Pulmonary artery endothelial cell (primary cell): ENCODE measurements at places on chromosomes 3 and 15. TPM values are rescaled to one million over a fixed set of nuclear protein-coding genes. Genes with fewer than 3 reads are reported as not detected.

DNA sequence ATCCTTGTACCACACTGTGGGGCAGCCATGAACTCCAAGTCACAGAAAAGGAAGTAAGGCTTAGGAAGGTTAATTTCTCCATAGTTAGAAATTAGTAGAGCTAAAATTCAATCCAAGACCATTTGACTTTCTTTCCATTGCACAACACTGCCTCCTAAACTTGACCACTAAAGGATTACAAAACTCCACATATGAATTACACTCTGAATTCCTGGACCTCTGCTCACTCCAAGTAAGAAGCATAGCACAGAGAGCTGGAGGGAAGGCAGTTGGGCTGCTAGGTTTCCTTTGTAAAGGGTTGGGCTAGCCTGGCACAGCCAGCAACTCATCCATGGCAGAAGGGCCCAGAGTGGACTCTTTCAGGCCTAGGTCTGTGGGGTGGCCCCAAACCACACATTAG lies 134.4 kb downstream of the MYLK start:
- no peak for DNase-seq

C3orf85 gene
- not detected in 2 replicates for total RNA-seq

DNA sequence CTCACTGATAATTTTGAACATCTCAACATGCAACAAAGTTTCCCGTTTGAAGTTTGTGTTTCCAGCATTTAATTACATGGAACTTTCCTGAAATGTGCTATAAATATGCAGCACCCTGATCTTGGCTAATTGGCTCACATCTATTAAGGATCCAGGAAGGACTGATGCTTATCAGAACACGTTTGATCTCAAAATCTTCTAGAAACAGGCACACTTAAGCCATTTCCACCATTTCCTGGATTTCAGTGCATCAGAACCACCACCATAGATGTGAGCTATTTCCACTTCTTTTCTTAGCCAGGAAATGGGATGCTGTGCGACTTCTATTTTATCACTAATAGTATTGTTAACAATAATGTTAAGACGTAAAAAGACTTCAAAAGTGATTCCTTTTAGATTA lies 228.9 kb downstream of the FEZF2 start:
- peak; percentile 20 for DNase-seq

SERPINI2 gene
- total RNA-seq = not detected in 2 replicates

DNA sequence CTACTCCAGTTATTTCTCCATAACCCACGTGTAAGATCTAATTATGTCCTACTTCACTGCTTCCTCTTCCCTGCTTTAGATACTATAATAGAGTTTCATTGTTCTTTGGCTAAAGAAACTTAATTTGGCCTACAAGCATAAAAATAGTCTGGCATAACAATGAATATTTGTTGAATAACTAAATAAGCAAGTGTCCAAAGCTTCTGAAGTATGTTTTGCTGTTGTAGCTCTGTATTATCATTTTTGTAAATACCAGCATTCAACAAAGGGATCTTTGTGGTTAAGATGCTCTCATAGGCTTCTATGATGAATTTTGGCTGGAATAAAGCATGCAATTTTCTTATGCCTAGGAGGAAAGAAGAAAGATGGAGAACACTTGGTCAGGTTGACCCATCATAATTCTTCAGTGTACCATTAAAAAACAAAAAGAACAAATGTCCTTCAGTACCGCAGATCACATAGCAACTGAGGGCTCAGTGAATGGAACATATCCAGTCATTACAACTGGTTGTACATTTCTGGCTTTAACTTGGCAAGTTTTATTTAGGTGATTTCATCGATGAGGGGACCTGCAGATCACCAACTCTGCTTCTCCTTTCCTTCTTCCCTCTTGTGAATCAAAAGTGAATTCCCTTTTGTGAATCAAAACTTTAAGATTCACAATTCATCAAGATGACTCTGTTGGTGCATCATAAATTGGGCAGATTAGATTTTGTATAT lies 465.9 kb upstream of the TGFBR2 start:
- no peak for DNase-seq

GRCh38 chr3:43248973-43249372 lies 37.4 kb upstream of the SNRK start:
- no peak for DNase-seq

DNA sequence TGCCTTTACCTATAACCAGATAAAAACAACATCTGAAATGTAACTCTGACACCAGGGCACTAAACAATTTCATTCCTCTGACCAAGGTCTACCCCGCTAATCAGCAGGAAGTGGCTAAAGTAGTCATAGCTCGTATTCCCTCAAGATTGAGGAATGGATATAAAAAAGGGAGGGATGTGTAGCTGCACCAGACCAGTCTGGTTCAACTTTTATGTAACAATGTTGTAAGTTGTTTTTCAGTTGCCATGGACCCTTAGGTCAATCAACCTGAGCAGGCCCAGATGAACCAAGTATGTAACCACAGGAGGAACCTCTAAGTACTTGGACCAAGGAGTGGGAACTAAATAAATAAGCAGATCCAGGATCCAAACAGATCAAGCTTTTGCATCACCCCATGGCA lies 28.4 kb upstream of the IFT57 start:
- DNase-seq = no peak

SNTN gene
- not detected in 2 replicates for total RNA-seq

NME9 gene
- total RNA-seq = not detected in 2 replicates

RPL39L gene
- 40.4 and 45.9 TPM in 2 replicates for total RNA-seq

DNA sequence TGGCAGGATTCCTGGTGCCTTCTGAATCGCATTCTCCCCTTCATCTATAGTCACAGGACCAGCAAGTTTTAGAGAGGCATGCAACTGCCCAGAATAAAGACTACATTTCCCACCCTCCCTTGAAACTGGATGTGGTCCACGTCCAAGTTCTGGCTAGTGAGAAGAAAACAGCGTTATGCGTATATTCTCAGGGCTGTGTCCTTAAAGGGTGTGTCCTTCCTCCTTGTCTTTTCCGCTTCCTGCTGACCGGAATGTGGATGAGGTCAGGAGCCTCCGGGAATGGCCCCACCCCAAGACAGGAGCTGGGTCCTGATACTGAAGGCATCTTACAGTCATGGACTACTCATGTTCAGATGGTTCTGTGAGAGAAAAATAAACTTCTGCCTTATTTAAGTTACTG lies 20.2 kb downstream of the CHST2 start:
- DNase-seq = no peak

- no peak for DNase-seq
Observed at GRCh38 chr15:44710236-44711095, 657 bp downstream of the PATL2 start.

GRCh38 chr3:185595526-185595925 lies 9.4 kb downstream of the SENP2 start:
- no peak for DNase-seq

GCNT3 gene
- total RNA-seq = 0.14 TPM in 1 of 2 replicates, not detected in the other

DNA sequence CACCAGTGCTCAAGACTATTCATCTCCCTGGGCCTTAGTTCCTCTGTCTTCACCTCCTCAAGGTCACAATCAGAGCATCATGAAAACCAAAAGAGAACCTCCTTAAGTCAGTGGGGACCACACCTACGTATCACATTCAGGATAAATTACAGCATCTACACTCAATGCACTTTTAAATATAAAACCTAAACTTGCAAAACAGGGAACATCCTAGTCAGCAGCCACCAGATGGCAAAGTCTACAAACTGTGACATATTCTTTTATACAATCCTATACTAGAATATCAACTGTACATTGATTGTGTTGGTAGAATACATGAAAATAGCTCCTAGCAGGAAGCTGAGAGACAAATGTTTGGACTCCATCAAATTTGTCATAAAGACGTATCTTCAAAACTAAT lies 7.9 kb downstream of the KIF9 start:
- no peak for DNase-seq

KNG1 gene
- total RNA-seq = not detected in 2 replicates

DNA sequence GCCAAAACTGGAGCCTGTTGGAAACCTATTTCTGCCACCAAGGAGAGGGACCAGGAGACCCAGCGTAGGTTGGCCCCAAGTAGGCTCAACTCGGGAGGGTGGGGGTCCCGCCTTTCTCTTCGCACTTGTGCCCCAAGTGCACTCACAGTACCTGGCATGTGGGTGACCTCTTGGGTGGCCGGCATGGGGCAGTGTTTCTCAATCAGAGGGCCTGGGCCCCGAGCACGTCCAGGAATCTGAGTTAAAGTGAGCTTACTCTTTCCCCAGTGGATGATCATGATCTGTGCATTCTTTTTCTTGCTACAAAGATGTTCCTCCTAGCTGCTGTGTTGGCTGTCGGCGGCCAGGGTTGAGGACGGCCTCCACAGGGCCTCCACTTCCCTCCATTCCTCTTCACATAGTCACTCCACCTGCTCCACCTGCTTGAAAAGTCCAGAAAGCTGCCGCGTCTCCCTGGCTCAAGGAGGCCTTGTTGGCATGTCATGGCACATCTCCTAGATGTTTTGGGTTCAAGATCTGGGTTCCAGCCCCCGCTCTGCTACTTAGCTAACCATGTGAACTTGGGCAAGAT lies 66.5 kb upstream of the SEC61A1 start:
- no peak for DNase-seq

- peak; percentile 58 for DNase-seq
Observed at GRCh38 chr3:70982700-70983140, 600.8 kb downstream of the FOXP1 start.

PATL2 gene
- total RNA-seq = under 0.01 TPM in 1 of 2 replicates, not detected in the other

THPO gene
- 0.07 TPM in 1 of 2 replicates, not detected in the other for total RNA-seq

DNA sequence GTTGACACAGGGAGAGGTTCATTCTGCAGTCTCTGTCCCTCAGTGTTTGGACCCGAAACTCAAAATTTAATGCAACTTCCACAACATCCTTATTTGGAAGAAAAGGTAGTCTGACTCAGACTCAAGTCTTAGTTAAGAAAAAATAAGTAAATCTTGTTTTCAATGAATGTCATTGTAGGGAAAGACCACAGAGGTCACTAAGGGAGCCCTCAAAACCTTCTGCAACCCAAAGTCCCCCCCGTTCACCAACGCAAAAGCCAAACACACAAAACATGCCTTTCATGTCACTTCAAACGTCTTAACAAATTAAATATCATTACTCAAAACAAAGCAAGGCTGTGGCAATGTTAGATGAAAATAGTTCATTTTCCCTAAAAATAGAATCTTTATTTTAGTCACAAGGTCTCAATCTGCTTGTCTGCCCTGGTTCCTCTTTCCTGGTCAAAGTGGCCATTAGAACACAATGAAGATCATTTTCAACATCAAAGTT lies 20.9 kb upstream of the SSUH2 start:
- DNase-seq = no peak

GRCh38 chr15:68564173-68564572 lies 14.6 kb upstream of the CORO2B start:
- no peak for DNase-seq

GRK7 gene
- total RNA-seq = not detected in 2 replicates

KLHL6 gene
- total RNA-seq = 5.7 and 7.7 TPM in 2 replicates

- DNase-seq = no peak
Observed at GRCh38 chr3:28109829-28110228, 131.6 kb upstream of the CMC1 start.

CPNE9 gene
- not detected in 2 replicates for total RNA-seq

DNA sequence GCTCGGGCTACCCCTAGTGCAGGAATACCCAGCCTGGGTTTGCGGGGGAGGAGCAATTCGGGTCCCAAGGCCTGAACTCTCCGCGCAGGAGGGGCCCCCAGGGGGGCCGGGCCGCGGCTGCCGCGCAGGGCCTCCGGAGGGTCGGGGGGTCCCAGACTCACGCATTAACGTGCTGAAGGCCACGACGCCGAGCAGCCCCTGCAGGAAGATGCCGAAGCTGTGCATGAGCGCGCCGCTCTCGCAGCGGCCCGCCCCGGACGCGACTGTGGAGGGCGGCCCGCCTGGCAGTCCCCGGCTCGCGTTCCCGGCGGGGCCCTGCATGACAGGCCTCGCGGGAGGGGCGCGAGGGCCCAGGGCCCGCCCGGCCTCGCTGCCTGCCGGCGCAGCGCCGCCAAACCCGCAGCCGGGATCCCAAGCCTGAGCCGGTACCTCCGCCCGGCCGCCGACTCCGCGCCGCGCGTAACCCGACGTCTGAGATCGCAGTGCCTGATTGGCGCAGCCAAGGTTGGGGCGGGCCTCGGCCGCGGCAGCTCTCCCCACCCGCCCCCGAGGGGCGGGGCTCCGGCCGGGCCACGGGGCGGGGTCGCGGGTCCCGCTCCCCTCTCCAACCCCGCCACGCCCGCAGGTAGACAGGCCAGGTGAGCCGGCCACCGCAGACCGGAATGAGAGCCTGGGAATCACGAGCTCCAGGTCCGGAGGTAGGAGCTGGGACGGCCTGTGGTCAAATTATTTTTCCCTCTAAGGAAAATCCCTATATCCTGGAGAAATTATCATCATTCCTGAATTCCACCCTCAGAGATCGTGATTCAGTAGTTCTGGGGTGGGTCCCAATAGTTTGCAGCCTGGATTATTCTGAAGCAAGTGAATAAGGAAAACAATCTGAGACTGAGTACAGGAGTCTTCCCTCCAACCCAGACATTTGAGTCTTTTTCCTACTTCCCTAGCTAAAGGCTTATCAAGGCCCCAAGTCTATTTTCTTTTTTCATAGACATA lies at the start of gene STIMATE:
Gene STIMATE (minus strand): TSS at position 419 of the 993 bp plus-strand sequence. CDS start 98 bp downstream, at position 321.
- no peak for DNase-seq

ZKSCAN7 gene
- total RNA-seq = 0.92 and 1.2 TPM in 2 replicates

- no peak for DNase-seq
Observed at GRCh38 chr15:47334805-47335535, 382.3 kb upstream of the SEMA6D start.

GRCh38 chr3:67362686-67363085 lies 291.7 kb downstream of the SUCLG2 start:
- DNase-seq = no peak

DNA sequence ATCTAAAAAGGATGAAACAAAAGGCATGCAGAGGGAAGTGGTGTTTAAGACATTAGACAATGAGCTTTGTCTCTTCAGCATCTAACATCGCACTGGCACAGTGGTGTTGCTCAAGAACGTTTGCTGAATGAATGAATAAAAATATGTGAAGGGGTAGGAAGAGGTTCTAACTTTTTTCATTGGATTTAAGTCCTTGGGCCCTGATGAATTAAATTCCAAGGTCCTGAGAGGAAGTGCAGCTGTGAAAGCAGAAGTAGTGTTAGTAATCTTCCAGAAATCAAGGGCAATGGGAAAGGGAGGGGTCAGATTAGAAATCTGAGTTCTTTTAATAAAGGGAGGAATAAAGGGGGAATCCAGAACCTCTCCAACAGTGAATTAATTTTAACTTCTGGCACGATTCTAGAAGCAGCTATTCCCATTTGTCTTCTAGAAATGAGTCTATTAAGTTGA lies 29.6 kb downstream of the TLNRD1 start:
- DNase-seq = no peak

- peak; percentile 29 for DNase-seq
Observed at GRCh38 chr3:128813097-128813496, 66.3 kb upstream of the ACAD9 start.
